ENCODE measurements at places on chromosomes 5 and 9. TPM values are rescaled to one million over a fixed set of nuclear protein-coding genes. Genes with fewer than 3 reads are reported as not detected.

CRHBP gene
- not detected for total RNA-seq

SAPCD2 gene
- total RNA-seq: 217 TPM

PKD2L2 gene
- total RNA-seq: not detected

AFF4 gene
- 11.5 TPM for total RNA-seq

STK32A gene
- total RNA-seq: not detected

FAM153A gene
- total RNA-seq: not detected

DNA sequence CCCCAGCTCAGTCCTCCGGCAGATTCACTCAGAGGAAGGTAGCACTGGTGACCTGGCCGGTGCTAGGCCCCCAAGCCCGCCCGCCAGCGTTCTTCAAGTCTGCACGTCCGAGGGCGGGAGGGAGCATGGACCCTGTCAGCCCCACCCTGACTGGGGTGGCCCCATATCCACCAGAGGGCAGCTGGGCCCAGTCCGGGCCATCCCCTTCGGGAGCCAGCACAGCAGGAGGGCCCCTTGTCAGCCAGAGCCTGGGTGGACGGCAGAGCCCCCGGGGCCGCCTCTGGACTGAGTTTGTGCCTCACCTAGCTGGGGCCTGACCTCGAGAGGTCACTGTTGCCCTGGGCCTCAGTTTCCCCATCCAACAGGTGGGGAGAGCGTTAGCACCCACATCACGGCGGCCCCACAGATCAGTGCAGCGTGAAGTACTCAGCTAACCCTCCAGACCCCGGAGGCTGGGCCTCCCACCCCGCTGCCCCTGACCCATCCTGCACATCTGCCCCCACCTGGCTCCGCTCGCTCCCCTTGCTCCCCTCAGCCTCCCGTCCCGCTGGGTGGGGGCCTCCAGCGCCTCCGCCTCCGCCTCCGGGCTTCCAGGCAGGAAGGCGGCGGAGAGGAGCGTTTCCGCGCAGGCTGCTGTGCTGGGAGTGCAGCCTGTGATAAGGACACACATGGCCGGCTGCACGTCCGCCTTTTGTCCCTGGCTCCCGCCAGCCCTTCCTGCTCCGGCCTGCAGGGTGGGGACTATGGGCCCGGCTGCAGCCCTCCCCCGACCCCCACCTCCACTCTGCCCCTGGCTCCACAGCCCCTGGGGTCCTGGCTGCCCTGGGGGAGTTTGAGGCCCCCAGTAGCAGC, 16.6 kb upstream of the EGFL7 start:
- DNase-seq: no peak

- no peak for DNase-seq
Measured at GRCh38 chr5:136021016-136021405, 7.8 kb upstream of the TGFBI start.

GRCh38 chr5:56669534-56670483, 145.5 kb upstream of the MAP3K1 start:
- no peak for DNase-seq

DNA sequence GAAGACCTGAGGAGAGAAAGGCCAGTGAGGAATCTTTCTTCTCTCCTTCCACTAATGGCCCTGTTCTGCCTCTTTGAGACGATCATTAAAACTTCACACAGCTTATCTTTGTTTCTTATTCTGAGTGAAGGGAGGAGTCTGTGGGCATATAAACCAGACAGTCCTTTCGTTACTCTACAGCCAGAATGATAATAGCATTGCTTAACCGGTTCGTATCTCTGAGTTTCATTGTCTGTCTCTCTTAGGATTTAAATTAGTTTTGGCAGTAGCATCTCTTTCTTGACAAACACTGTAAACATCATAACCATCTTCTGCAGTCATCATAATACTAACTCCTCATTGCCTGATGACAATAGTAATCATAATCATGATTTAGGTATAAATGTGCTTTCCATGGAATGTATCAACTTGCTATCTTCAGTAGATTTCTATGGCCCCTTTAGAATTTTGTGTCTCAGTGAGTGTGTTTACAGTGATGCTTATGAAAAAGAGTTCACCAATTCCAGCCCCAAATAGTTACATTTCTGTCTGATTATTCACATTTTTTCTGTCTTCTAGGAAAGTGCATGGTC, 618.8 kb upstream of the KLF4 start:
- no peak for DNase-seq

Data from HT-29 (cell line).